ENCODE measurements at places on chromosomes 11 and 22.
A peak's percentile ranks its signal among the peaks of the same experiment; 100 is the strongest.

GRCh38 chr11:76298255-76298654 is 82.7 kb downstream of the THAP12 start:
- no peak for DNase-seq

DNA sequence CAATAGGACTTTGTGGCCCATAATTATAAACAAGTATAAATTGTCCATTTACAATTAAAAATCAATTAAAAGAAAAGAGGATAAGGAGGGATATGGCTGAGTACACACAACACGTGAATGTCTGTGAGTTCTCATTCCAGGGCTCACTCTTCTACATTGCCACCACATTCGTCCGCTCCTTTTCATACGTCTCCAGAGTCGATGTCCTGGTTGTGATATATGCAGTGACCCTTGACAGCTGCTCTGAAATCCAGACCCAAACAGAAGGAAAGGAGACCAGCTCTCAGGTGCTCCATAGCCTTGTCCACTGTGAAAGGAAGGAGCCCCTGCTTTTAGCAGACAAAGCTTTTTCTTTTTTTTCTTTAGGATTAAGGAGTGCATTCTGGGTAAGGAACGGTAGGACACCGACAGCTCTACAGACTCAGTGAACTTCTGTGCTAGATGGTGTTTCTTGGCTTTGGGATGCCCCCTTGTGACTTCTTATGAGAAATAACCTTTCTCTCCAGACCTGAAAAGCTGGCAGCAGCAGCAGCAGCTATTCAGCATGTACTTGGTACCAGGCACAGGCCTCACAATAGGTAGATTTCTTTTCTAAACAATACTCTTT is 19.7 kb upstream of the DNAJB13 start:
- peak; percentile 45 for DNase-seq

GRCh38 chr11:64909653-64910343 is 7.2 kb downstream of the ATG2A start:
- no peak for DNase-seq

- no peak for DNase-seq
Measured at GRCh38 chr11:12195768-12196167, 85.4 kb downstream of the MICAL2 start.

GRCh38 chr11:46475926-46476545 is 84.5 kb upstream of the CHRM4 start:
- DNase-seq = no peak

- DNase-seq = no peak
Measured at GRCh38 chr22:48639896-48640748, 1187.6 kb downstream of the BRD1 start.

- DNase-seq = no peak
Measured at GRCh38 chr11:97461934-97462333, 1072.1 kb downstream of the JRKL start.

GRCh38 chr22:41568811-41569210 is 8.0 kb downstream of the CSDC2 start:
- DNase-seq = no peak

GRCh38 chr22:46346680-46347405 is 11.3 kb downstream of the TRMU start:
- DNase-seq = no peak

GRCh38 chr11:122179961-122180834 is 64.2 kb upstream of the BLID start:
- DNase-seq = peak; percentile 73

DNA sequence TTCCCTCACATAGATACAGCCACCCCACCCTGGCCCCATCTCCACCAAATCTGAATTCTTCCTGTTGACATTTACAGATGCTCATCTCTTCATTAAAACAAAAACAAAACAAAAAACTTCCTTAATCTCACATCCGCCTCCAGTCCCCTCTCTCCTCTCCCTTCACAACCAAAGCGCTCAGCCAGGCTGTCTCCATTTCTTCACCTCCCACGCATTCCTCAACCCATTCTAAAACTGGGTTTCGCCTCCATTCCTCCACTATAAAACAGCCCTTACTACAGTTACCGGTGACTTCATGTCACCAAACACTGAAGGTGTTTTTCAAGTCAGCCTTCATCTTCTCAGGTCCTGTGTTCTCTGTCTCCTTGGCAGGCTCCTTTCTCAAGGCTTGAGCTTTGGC is 9.6 kb downstream of the BACE1-AS start:
- no peak for DNase-seq

DNA sequence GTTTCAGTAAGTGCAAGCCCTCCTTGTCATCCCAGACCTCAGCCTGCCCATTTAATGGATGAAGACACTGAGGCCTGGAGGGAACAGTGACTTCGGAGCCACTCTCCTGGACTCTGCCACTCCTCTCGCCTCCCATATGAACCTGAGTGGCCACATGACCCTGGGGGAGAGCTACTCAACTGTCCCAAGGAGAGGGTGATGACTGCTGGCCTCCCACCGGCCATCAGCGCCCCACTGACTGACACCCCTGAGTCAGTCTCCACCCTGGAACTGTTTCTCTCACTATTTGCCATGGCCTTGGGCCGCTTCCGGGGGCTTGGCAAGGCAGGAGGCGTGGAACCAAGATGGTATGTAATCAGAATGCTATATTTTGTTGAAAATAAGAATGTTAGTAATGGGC is 17.1 kb downstream of the LRP5 start:
- DNase-seq = no peak

- peak; percentile 94 for DNase-seq
Measured at GRCh38 chr11:96012086-96012824, 88.3 kb upstream of the MTMR2 start.

DNA sequence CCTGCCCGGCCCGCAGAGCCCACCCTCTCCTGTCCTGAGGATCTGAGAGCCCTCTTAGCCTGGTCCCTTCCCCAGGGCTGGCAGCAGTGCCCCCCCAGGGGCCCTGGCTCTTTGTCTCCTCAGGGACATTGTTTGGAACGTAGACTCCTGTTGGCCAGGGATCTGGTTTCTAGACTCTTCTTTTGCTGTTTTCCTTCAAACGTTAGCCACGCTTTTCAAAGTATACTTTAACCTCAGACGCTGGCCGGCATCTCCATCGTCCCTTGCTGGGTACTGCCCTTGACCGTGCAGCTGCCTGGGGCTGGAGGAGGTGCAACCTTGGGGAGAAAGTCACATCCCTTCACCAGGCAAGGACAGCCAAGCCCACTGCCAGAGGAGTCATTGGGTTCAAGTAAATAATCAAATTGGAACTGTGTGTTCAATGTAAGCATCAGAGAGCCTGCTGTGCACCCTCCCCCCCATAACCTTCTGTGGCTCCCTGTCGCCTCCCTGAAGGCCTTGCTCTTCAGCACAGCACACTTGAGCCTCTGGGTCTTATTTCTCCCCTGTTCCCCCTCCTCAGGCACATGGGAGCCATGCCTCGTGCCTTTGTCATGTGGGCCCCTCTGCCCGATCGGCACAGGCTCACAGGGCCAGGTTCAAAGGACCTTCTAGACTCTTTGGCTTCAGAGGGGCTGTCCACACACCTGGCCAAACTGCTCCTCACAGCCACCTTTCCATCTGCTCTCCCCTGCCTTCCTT is 21.8 kb upstream of the WNT7B start:
- no peak for DNase-seq

DNA sequence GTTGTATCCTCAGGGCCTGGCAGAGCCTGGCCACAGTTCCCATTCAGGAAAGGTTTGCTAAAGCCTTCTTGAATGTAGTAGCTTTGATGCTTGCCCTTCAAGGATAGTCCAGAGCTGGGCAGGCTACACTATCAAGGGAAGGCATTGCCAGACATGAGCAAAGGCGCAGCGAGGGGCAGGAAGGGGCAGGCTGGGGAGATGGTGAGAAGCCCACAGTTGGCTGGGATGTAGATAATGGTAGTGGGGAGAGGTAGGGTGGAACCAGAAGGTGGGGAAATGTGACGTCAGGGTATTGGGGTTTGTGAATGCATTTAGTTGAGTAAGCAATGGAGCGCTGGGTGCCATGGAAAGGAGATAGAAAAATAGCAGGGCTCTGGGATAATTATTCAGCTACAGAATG is 28.6 kb downstream of the LRRC32 start:
- no peak for DNase-seq

DNA sequence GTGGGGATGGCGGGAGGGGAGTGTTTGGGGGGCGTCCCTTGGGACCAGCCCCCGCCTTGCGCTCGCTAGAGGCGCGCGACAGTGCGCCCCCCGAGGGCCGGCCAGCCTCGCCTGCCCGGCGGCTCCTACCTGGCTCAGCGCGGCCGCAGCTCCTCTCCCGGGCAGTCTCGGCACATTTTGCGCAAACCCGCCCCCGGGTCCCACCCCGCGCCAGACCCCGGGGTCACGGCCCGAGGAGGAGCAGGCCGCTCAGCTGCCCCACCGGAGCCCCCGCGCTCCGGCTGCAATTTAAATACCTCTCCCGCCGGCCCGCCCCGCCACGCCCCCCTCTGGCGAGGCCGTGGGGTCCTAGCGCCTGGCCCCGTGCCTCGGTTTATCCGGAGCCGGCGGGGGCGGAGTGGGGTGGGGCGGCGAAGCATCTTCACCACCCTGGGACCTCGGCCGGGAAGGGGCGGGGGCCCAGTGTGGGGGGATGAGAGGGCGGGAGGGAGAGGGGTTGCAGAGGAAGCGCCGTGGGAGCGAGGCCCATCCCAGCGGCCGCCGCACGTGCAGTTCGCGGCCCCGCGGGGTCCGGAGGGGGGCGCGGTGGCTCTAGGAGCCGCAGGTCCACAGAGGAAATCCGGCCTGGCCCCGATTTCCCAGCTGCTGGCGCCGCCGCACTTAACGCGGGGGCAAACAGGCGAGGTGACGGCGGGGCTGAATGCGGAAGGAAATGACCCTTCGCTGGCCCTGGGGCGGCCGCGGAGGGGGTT is at the start of gene LRRC32:
Gene LRRC32, minus strand, starts transcription at position 263 of the 752 bp plus-strand sequence. CDS start 4,793 bp downstream, outside the sequence.
- no peak for DNase-seq

- DNase-seq = peak; percentile 4
Measured at GRCh38 chr11:105589346-105589745, 20.5 kb upstream of the GRIA4 start.

DNA sequence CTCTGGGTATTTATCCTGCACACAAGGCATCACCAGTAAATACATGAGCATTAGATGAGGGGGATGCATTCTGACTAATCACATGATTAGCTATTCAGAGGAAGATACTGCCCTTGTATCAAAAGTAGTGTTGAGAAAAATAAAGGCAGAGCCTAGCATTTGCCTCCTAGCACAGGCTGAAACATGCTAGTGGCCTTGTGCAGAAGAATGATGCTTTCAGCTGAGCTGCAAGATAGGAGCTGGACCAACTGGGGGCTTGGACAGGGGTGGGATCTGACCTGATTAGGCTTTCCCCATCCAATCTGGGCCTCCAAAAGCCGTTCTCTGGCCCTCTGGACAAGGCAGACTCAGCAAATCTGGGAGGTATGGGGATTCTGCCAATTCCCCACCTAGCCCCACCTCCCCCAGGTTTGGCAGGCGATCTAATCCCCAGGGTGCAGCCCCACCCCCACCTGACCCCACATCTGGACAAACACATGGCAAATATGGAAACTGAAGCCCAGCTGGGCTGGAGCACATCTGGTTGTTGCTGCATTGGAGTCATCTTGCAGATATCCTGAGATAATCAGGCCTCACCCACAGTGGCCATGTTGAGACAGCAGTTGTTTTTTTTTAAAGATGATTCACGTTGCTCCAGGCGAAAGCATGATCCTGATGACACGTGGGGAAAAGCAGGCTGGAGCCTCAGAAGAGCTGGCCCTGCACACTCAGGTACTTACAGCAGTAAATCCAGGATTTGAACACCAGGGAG is 4.4 kb upstream of the MISFA start:
- DNase-seq = peak; percentile 7

- peak; percentile 45 for DNase-seq
Measured at GRCh38 chr11:68841718-68842426, at the start of gene CPT1A. CPT1A (minus strand) TSS chr11:68841916; CDS start chr11:68815474, 26,442 bp downstream.

DNA sequence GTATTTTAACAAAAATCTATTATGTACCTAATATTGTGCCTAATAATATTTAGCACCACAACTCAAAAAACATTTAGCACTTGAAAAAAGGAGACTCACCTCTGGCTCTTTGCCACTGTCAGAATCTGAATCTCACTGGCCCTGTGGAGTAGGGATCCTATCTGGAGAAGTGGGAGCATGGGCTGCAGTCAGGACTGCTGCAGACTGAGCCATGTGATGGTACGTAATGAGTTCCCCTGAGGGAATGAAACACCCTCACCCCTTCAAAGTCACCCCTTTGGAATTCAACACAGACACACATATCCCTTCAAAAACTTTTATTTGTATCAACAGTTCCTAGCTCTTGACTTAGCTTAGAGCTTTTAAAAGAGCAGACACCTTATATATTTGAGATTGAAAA is 6.5 kb downstream of the PTPMT1 start:
- no peak for DNase-seq

- no peak for DNase-seq
Measured at GRCh38 chr11:126522606-126523005, 167.1 kb downstream of the ST3GAL4 start.

GRCh38 chr22:21975273-21975672 is 7.3 kb downstream of the TOP3B start:
- no peak for DNase-seq

- no peak for DNase-seq
Measured at GRCh38 chr11:26090651-26091050, 241.3 kb upstream of the ANO3 start.

DNA sequence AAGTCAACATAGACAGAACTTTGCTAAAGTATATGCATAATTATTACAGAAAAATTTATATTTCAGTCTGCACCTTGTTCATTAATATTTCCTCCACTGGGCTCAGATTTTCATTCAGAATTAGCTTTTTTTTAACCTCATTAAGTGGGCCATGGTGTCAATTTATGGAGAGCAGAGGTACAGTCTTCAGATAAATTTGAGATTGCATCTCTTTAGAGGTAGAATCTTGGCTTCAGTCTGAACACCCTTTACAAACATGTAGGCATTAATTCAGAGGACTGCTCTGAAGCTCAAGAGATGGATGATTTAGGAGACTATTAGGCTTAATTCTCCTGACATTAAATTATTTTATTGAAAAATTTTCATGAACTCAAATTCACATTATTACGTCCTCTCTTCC is 3.4 kb upstream of the HBB start:
- DNase-seq = no peak

GRCh38 chr11:783581-784015 is 6.3 kb downstream of the CEND1 start:
- no peak for DNase-seq

GRCh38 chr11:2713661-2714462 is 14.1 kb upstream of the KCNQ1OT1 start:
- no peak for DNase-seq

DNA sequence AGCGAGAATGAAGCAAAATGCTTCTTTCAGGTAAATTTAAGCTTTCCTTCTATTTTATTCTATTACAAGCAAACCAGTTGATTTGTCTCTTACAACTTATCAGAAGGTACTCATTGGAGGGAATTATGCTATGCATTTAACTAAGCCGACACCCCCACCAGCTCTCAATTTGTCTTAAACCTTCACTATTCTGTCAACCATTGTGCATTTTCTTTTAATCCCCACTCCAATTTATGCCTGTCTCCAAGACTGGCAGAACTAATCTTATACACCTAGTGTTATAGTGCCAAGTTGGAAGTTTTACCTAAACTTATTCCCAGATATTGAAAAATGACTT is 12.5 kb downstream of the TAF1D start:
- no peak for DNase-seq

GRCh38 chr11:86773513-86774252 is 26.7 kb upstream of the PRSS23 start:
- no peak for DNase-seq
